GF-D8 (cell line): ENCODE measurements at places on chromosomes 7 and 10.

DNA sequence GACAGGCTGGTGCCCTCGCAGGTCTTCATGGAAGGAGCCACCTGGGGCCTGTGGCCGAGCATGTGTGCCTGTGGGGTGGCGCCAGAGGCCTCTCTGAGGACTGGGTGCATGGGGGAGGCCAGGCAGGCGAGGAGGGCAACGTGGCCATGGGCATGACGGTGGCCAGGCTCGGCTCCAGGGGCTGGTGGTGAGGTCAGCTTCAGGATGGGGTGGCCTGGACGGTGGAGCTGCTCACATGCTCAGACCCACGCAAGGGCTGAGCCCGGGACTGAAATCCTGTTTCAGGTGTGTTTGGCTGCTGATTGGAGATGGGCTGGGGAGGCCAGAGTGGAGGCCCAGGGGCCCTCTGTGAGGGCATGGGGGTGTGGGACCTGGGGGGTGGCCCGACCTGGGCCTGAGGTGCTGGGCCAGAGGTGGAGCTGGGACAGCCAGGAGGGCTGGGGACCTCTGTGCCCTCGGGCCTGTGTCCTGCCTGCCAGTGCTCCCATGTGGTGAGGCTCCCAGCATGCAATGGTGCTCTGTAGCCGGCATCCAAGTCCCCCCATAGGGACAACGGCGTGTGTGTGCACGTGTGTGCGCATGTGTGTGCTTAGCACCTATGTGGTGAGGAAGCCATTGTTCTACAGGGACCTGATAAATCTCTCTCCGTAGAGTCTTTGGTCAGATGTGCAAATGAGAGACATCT, 71.1 kb downstream of the INPP5A start:
- DNase-seq, result no peak

GRCh38 chr7:36640682-36641081, 83.6 kb downstream of the AOAH start:
- no peak for DNase-seq

GRCh38 chr7:2943851-2944601, 99.6 kb downstream of the CARD11 start:
- no peak for DNase-seq

- no peak for DNase-seq
These were observed 25.0 kb downstream of the ZPBP start for GRCh38 chr7:50068026-50068425.

- DNase-seq, result peak; percentile 11
These were observed 29.7 kb upstream of the SEC61G start for GRCh38 chr7:54788664-54789063.

DNA sequence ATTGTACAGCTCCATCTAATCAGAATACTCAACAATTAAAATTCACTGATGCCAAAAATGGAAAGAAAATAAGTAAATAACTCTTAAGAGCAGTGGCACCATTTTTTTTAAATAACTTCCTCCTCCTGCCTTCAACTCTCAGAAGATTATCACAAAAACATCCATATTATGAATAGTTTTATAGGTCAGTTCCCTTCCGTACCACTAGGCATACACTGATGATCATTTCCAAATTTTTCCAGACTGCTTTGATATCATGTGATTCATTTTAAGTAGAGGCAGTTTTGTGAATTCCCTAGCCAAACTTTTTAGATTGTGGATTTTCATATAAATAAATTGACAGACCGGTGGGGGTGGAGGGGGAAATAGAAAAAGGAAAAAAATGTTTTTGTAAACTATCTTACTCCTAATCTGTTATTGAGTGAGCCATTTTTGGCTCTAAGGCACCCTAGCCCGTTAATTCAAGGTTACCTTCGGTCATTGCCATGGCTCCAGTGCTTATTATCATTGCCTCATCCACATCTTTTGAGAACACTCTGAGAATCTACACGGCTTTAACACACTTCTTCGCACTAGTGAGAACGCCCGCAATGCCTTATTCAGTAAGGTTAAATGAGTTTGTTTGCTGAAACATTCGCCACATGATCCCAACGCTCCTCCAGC, 1.0 kb downstream of the FAM107B start:
- DNase-seq, result no peak

DNA sequence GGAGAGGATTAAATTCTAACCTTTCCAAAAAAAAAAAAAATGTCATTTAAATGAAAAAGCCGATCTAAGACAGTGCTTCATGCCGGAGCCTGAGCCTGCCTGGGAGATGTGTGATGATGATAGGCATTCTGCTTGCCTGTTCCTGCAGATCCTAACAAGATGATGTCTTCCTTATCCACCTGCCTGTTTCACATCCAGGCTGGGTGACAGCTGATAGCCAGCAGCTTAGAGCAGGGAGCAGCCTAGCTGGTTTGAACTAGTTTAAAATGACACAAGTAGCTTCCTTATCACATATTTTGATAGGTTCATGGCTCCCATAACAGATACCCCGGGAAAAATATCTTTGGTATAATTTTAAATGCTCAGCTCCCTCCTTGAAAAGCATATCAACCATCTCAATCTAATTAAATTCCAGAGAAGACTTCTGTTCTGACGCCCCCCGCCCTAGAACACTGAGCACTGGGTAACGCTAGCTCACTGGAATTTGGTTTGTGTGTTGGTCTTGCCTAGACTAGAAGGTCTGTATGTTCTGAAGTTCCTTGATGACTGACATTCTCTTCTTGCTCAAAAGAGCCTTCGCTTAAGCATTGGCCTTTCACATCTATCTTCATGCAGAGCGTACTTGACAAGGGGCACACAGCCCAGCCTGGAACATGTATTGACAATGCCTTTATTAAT, 96.9 kb upstream of the FGFR2 start:
- no peak for DNase-seq

GRCh38 chr7:5596046-5596895, 172.6 kb upstream of the TNRC18 start:
- peak; percentile 52 for DNase-seq

GRCh38 chr7:101635484-101635883, 6.4 kb upstream of the MYL10 start:
- DNase-seq, result no peak

DNA sequence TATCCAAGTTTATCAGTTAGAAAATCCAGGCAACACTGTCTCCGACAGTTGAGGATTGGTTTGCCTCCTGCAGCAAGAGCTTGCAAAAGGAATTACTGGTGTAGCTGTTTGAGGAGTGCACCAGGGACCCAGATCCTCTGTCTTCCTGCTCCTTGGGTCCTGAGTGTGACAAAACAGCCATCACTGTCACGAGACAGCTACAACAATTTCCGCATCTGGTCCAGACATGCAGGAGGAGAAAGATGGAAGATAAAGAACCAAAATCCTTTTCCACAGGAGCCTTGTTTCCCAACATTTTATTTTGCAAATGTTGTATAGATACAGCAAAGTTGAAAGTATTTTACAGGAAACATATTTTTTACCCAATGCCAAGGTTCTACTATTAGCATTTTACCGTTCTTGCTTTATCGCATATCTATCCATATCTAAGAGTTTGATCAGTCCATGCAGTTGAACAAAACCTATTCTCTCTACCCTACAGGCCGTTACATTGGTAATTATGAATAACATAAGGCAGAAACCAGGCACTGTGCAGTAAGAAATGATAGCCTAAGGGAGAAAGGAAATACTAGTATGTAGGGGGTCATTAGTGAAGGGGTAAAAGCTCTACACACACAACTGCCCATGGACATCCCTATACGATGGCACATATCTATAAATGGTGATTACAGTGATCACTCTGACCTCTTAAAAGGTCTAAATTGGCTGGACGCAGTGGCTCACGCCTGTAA, 54.9 kb downstream of the FAM204A start:
- no peak for DNase-seq

GRCh38 chr7:120703585-120704240, 154.2 kb downstream of the TSPAN12 start:
- DNase-seq, result no peak

DNA sequence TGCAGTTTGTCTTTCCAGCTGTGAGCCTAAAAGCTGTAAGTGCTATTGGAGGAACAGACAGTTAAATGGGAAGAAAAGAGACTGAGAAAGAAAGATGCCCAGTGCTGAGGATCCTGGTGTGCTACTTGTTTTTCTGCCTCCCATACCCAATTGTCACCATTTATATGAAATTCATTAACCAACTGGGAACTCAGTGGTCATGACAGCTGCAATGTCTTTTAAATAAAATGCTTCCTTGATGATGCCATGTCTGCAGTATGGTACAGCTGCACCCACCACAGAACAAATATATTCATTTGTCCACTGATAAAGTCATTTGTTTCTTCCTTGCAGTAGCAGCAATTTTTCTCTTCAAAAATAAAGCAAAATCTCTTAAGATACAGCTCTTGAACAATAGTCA, 15.6 kb upstream of the RTKN2 start:
- no peak for DNase-seq

DNA sequence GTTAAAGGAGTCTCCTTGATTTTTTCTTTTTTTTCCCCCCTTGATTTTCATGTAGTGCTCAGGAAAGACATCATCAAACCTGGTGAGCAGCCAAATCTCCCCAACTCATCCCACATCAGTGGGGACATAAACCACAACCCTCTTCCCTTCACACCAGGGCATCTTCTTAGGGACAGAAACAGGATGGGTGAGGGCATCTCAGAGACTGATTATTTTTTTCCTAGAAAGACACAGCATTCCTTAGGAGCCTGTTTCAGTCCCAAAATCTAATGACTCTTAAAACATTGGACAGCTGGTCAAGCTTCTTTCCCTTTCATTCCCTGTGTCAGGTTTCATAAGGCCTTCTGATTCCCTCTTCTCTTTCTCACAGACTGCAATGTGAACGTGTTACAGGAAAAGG, 31.5 kb upstream of the GSAP start:
- no peak for DNase-seq

GRCh38 chr7:124033095-124033806, 384 bp upstream of the TMEM229A start:
- no peak for DNase-seq

GRCh38 chr7:50539725-50540124, 25.5 kb downstream of the DDC start:
- no peak for DNase-seq

GRCh38 chr7:121433775-121434174, 37.7 kb upstream of the FAM3C start:
- DNase-seq, result no peak

- DNase-seq, result no peak
These were observed 48.4 kb upstream of the SEMA3C start for GRCh38 chr7:80967071-80967916.

- no peak for DNase-seq
These were observed 236.9 kb downstream of the KLF6 start for GRCh38 chr10:3548076-3548475.

DNA sequence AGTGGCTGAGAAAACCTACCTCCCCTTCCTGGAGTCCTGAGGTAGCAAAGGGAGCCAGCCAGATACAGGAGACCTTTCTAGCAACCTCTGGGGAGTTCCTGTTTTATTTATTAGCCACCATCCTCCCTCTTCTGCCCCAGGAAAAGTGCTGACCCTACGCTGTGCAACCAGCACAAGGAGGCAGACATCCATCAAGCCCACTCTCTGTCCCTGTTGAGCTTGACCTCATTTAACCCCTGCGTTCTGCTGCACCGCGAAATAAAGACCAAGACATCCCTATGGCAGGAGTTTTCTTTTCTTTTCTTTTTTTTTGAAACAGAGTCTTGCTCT, 25.3 kb upstream of the ANKRD2 start:
- DNase-seq, result no peak

GRCh38 chr10:132509506-132510173, 27.9 kb upstream of the INPP5A start:
- no peak for DNase-seq

DNA sequence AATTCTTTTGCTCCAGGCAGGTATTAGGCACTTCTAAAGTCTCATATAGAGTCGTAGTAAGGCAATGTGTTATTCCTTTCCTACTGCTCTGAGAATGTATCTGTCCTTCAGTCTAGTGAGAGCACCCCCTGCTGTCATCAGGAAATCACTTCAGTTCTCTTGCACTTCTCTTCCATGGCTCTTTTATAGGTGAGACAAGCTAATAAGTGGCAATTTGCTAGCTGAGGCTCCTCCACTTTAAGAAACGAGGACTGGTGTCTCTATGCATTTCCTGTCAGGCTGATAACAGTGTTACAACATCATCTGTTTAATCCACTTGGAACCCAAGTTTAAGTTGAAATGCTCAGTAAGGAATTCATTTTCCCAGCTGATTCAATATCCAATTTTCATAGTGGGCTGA, 350.6 kb downstream of the TFEC start:
- DNase-seq, result no peak

DNA sequence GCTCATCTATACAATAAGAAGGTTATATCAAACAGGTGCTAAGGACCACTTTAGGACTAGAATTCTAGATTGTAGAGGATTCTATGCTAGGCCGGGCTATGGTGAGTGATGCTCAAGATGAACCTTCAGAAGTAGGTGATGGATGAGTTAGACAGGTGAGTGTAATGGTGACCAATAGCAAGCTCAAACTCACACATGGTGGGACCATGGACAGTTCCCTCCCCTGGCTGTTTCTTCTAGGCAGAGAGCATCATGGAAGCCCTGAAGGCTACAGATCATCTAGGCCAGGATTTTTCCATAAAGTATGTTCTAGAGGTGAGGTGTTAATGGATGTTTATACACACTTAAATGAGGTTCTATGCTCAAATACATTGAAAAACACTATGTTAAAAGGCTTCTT, 162.2 kb upstream of the WDR11 start:
- no peak for DNase-seq

DNA sequence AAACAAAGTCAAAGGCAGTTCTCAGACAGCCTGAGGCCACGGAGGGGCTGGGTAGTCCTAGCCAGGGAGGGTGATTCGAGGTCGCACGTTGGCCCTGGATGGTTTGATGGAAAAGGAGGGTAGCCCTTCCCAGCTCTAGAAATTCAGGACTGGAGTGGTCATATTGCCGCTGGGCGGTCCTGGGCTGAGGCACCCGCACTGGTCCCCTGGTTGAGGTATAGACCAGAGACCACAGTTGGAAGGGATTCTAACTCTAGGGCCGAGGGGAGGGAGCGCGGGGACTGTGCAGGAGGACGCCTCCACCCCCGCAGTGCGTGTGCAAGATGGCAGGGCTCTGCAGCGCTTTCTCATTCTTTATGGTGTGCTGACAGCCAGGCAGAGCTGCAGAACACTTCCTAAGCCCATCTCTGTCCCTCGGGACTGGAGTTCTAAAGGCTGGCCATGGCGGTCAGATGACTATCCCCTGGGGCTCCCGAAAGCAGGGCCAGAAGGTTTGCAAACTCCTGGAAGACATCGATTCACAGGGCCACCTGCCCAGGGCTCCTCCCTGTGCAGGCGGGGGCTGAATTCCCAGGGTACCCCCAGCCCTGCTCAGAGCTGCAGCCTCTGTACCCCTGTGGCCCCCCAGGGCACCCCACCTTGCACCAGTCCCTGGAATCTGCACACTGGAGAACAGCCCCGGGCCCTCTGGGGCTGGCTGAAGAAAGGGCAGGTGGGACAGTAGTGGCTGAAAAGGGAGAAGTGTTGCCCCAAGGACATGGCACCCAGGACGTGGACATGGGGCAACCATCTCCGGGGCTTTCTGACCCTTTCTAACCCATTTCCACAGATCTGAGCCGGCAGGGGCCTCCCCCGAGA, 51.0 kb upstream of the ELN start:
- DNase-seq, result no peak

GRCh38 chr7:29045258-29046086, 87.3 kb upstream of the TRIL start:
- no peak for DNase-seq

GRCh38 chr7:105153531-105153930, 139.5 kb downstream of the KMT2E start:
- DNase-seq, result no peak

GRCh38 chr7:101882005-101882421, 64.6 kb downstream of the CUX1 start:
- no peak for DNase-seq

- DNase-seq, result no peak
These were observed 484.4 kb downstream of the SORCS1 start for GRCh38 chr10:106680061-106680460.
